ENCODE measurements at places on chromosomes 7 and 10. TPM values are rescaled to one million over a fixed set of nuclear protein-coding genes. Genes with fewer than 3 reads are reported as not detected.

DNA sequence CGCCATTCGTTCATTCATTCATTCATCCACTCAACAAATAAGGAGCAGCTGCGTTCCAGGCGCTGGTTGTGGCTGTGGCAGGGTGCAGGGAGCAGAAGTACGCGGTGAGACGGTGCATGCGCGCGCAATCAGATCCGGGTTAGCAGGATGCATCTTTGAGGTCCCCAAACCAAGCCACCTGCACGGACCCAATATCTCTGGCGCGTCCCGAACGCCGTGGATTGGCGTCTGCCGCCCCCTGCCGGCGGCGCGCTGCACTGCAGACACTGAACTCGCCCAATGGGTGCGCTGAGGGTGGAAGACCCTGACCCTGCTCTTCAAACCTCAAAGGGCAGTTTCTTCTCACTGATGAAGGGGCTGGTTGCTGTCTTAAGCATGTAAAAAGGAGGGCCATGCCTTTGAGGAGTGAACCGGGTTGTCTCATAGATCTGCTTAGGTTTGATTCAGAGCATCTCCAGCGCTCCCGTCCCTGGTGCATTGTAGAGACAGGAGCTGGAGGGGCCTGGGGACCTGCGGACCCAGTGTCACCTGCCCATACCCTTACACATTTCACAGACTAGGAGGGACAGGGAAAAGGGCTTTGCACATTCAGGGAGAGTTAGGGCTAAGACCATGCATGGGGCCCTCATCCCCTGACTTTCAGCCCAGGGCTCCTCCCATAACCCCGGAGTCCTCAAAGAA is 102.5 kb downstream of the RAMP3 start:
- H3K36me3 ChIP-seq: no peaks in the 10 kb centered on the region
- DNase-seq: no peak
- H3K27me3 ChIP-seq: peaks cover 2% of the 10 kb centered on the region
- no peaks in the 10 kb centered on the region for H3K4me1 ChIP-seq
- no peak overlapping the region for H3K27ac ChIP-seq
- H3K4me3 ChIP-seq: no peak overlapping the region

- DNase-seq: no peak
- no peak overlapping the region for H3K27ac ChIP-seq
- no peak overlapping the region for H3K4me3 ChIP-seq
- H3K36me3 ChIP-seq: no peaks in the 10 kb centered on the region
Observed at GRCh38 chr7:106126170-106126938, 14.2 kb upstream of the SYPL1 start.

ARHGAP21 gene
- 99.1 TPM for total RNA-seq

PKD2L1 gene
- total RNA-seq: not detected

NET1 gene
- 149 TPM for total RNA-seq
